ENCODE measurements at places on chromosomes 12 and 14. TPM values are rescaled to one million over a fixed set of nuclear protein-coding genes. Genes with fewer than 3 reads are reported as not detected.

Gene BCL11B
- total RNA-seq, result 2.4 TPM

DNA sequence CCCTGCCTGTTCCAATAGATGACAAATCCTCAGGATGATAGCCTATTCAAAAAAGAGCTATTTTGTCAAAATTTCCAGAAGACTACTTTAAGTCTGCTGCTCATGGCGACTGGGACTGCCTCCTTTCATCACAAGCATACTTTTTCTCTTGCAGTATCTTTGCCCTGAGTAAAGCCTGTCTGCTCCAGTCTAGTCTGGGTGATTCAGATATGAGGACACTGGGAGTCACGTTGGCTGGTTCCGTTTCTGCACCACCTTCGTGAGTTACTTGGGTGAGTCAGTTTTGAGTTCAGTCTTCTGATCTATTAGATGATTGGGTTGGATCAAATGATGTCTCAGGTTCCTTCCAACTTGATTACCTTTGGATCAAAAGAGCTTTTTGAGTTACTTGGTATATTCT lies 301.3 kb upstream of the STXBP6 start:
- no peak for DNase-seq
- H3K4me3 ChIP-seq, result no peak overlapping the region
- H3K27ac ChIP-seq, result no peak overlapping the region
- H3K4me1 ChIP-seq, result no peaks in the 10 kb centered on the region

Gene CD27
- total RNA-seq, result 1.4 TPM

Gene VDR
- total RNA-seq, result 29.7 TPM

Gene B4GALNT3
- total RNA-seq, result 34.0 TPM

- no peaks in the 10 kb centered on the region for H3K27me3 ChIP-seq
- DNase-seq, result no peak
- H3K27ac ChIP-seq, result no peak overlapping the region
- peaks cover 7% of the 10 kb centered on the region for H3K4me1 ChIP-seq
- H3K4me3 ChIP-seq, result no peak overlapping the region
Observed at GRCh38 chr12:89476904-89477595, 47.5 kb downstream of the GALNT4 start.

Gene GZMB
- total RNA-seq, result 8.2 TPM

DNA sequence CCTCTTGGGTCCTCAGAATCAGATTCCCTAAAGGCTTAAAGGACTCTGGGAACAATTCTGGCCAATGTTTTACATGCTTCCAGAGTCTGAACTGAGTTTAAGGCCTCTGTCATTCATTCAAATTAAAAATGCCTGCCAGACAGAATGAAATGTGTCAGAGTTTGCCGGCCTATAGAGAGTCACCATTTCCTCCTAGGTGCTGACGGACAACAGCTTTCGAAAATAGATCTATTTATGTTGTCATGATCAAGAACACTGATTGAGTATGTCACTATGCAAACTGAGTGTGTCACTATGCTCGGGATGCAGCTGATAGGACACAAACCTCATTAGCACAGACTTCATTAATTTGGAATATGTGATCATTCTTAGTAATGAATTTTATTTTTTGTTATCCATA lies 151.4 kb upstream of the TMCC3 start:
- no peaks in the 10 kb centered on the region for H3K27me3 ChIP-seq
- H3K4me3 ChIP-seq, result no peak overlapping the region
- no peaks in the 10 kb centered on the region for H3K36me3 ChIP-seq
- H3K27ac ChIP-seq, result no peak overlapping the region
- H3K4me1 ChIP-seq, result no peaks in the 10 kb centered on the region
- DNase-seq, result no peak

Measured in left lung (tissue), 14 donors.